ENCODE measurements at places on chromosomes 11 and 22.

- DNase-seq: no peak
Measured at GRCh38 chr11:31921081-31921480, 110.0 kb upstream of the PAX6 start.

GRCh38 chr11:115653076-115653475 lies 148.9 kb upstream of the CADM1 start:
- no peak for DNase-seq

DNA sequence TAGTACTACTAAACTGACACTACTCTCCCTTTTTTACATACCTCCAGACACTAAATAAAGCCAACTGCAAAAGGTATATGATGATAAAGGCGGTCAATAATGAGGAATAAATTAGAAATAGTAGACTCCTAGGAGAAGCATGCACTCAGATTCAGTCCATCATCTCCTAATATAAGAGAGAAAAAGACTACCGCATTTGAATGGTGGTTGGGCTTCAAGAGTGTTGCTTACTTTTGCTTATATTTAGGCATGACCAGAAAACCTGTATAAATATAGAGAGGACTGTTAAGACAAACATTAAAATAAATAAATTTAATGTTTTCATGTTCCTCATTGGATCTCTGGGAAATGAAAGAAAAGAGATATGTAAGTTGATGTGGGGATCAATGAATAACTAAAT lies 1137.0 kb downstream of the FAM181B start:
- DNase-seq: no peak

GRCh38 chr11:126914941-126915340 lies 85.6 kb downstream of the KIRREL3 start:
- no peak for DNase-seq

GRCh38 chr11:57069942-57070341 lies 81.2 kb downstream of the OR5AK2 start:
- DNase-seq: no peak

- DNase-seq: no peak
Measured at GRCh38 chr11:45031912-45032519, 81.3 kb upstream of the TP53I11 start.

DNA sequence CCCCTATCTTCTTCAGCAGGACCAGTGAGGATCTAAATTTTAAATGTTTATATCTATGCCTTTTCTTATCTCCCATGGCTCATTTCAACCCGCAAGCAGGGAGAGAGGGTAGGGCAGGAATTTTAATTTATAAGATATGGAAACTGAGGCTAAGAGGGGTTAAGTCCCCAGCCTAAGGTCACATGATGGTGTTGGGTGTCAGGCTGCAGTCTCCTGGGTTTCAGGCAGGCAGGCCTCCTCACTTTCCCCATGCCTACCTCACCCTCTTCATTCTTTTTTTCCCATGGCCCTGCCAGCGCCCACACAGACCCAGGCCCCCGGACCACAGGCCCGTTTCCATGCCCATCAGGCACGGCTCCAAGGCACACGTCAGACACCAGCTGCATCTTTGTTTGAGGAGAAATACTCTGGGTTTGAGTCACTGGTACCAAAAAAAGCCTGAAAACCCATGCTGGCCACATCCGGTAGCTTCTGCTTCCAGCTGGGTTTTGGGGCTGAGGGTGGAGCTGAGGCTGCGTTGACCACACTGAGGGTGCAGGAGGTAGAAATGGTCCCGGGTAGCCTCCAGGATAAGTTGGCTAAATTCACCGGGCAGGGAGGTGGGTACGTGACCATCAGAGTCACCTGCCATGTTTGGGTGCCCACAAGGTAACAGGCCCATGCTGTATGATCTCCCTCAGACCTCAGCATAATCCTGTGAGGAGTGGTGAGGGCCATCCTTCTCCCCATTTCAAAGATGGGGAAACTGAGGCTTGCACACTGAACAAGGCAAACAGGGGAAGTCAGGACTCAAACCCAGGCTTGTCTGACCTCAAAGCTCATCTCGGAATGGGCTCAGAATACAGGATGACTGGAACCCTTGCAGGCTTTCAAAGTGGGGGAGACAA lies 7.5 kb downstream of the CRYBB1 start:
- no peak for DNase-seq

DNA sequence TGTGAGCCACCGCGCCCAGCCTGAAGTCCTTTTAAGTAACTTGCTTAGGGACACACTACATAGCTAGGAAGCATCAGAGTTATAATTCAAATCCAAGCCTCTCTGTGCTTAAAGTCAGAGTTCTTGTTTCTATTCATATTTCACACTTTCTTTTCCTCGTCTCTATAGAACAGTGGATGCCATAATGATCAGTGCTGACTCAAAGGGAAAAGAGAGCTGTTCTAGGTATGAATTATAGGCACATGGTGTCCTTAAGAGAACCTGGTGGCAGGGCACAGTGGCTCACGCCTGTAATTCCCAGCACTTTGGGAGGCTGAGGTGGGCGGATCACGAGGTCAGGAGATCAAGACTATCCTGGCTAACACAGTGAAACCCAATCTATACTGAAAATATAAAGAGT lies 400.2 kb upstream of the DDI1 start:
- no peak for DNase-seq

DNA sequence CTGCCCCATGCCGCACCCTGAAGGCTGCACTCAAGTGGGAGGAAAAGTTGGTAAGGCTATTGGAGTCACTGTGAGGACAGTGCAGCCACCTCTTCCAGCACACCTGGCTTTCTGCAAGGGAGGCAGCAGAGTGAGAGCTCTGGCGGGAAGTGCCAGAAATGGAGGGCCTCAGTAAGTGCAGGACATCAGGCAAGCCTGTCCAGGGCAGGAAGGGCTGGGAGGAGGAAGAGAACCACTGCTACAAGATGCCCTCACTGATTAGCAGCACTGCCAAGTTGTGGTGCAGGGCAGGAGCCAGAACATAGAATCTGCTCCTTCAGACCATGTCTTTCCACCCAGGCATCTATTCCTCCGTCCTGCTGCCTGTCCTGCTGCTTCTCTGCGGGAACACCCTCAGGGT lies 61.2 kb upstream of the CLTCL1 start:
- no peak for DNase-seq

- no peak for DNase-seq
Measured at GRCh38 chr11:25298450-25298849, 801.6 kb downstream of the LUZP2 start.

DNA sequence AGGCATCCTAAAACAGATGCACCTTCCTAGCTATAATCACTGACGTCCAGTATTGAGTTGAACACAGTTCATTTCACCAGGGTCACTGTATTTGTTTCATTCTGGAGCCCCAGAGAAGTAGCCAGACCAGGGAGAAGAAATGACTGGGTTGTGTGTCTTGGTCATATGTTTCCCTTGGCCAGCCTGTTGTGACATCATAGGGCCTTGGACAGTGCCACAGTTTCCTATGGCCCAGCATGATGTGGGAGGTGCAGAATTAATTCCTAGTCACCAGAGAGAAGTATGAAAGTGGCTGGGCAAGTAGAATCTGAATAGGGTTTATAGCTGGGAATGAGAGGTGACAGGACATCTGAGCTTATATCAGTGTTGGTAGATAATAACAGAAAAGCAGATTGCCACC lies 84.0 kb upstream of the ZBED5 start:
- DNase-seq: no peak

DNA sequence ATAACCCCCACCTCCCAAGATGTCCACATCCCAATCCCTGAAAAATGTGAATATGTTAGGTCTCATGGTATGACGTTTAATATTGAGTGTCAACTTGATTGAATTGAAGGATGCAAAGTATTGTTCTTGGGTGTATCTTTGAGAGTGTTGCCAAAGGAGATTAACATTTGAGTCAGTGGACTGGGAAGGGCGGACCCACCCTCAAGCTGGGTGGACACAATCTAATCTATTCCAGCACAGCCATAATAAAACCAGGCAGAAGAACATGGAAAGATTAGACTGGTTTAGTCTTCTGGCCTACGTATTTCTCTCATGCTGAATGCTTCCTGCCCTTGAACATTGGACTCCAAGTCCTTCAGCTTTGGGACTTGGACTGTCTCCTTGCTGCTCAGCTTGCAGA lies 315.5 kb downstream of the GUCY1A2 start:
- DNase-seq: no peak

GRCh38 chr22:22800716-22801115 lies 86.9 kb upstream of the IGLL5 start:
- DNase-seq: no peak
